ENCODE measurements at places on chromosomes 5 and 9. TPM values are rescaled to one million over a fixed set of nuclear protein-coding genes. Genes with fewer than 3 reads are reported as not detected.

DNA sequence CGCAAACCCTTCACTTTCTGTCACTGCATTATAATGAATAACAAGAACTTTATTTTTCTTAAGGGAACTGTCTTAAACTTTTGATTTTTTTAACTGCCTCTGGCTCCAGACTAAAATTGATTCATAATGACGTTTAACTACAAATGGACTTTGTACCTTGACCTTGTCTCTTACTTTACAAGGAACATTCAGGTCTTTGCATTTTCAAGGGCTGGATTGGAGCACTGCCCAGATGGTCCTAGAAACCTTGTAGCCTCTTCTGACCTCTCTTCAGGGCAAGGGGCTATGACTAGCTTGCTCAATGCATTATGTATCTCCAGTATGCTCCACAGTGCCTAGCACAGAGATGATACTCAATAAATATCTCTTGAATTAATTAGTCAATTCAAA is 612.6 kb upstream of the CLINT1 start:
- no peaks in the 10 kb centered on the region for H3K27me3 ChIP-seq
- no peaks in the 10 kb centered on the region for H3K36me3 ChIP-seq
- DNase-seq: no peak
- no peaks in the 10 kb centered on the region for H3K4me1 ChIP-seq
- no peak overlapping the region for H3K27ac ChIP-seq

The NIPSNAP3A gene
- 28.8 TPM for polyA plus RNA-seq

DNA sequence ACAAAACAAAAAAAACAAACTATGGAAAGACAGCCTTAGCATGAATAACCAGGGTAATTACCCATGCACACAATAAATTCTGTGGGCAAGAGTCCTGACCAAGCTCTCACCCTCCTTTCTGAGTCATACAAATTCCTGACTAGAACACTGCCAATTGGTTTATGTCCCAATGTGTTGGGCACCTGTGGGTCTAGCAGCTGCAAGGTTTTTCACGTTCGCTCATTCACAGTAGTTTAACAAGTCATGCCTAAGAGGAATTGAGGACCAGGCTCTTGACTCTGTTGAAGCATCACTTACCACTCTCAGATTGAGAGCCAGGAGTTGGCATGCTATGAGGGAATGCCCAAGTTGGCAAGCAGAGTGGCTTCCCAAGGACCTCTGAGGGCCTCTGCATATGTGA is 205.5 kb upstream of the SLC24A2 start:
- no peaks in the 10 kb centered on the region for H3K36me3 ChIP-seq
- H3K27ac ChIP-seq: no peak overlapping the region
- H3K27me3 ChIP-seq: no peaks in the 10 kb centered on the region
- peaks cover 14% of the 10 kb centered on the region for H3K4me1 ChIP-seq

- H3K27ac ChIP-seq: no peak overlapping the region
- H3K4me3 ChIP-seq: no peak overlapping the region
- no peaks in the 10 kb centered on the region for H3K4me1 ChIP-seq
- DNase-seq: no peak
- no peaks in the 10 kb centered on the region for H3K27me3 ChIP-seq
These were observed 69.7 kb upstream of the RANBP3L start for GRCh38 chr5:36371366-36371765.

- no peak for DNase-seq
- H3K36me3 ChIP-seq: no peaks in the 10 kb centered on the region
- H3K27me3 ChIP-seq: no peaks in the 10 kb centered on the region
These were observed 267.5 kb downstream of the GABRB2 start for GRCh38 chr5:161278739-161279660.

- H3K27ac ChIP-seq: no peak overlapping the region
- H3K36me3 ChIP-seq: no peaks in the 10 kb centered on the region
- H3K4me3 ChIP-seq: no peak overlapping the region
- H3K4me1 ChIP-seq: no peaks in the 10 kb centered on the region
- no peak for DNase-seq
- no peaks in the 10 kb centered on the region for H3K27me3 ChIP-seq
These were observed 148.9 kb downstream of the FGF18 start for GRCh38 chr5:171568389-171568788.

DNA sequence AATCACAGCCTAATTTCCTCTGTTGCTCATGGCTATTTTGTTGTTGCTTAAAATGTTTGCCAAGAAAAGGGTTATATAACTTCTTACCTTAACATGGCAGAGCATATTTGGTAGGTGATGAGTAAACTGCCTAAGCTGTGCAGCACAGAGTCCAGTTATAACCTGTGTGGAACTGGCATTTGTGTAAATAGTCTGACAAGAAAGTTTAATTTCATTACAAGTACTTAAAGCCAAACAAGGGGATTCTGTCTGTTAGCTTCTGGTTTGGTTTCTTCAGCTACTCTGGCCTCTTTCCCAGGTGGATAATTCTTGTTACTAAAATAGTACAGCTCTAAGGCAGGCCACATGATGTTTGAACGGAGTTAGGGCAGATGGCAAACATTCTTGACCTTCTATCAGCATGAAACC is 72.2 kb downstream of the PTCD2 start:
- H3K4me1 ChIP-seq: no peaks in the 10 kb centered on the region
- H3K27me3 ChIP-seq: no peaks in the 10 kb centered on the region
- no peak for DNase-seq
- H3K4me3 ChIP-seq: no peak overlapping the region
- H3K27ac ChIP-seq: no peak overlapping the region

DNA sequence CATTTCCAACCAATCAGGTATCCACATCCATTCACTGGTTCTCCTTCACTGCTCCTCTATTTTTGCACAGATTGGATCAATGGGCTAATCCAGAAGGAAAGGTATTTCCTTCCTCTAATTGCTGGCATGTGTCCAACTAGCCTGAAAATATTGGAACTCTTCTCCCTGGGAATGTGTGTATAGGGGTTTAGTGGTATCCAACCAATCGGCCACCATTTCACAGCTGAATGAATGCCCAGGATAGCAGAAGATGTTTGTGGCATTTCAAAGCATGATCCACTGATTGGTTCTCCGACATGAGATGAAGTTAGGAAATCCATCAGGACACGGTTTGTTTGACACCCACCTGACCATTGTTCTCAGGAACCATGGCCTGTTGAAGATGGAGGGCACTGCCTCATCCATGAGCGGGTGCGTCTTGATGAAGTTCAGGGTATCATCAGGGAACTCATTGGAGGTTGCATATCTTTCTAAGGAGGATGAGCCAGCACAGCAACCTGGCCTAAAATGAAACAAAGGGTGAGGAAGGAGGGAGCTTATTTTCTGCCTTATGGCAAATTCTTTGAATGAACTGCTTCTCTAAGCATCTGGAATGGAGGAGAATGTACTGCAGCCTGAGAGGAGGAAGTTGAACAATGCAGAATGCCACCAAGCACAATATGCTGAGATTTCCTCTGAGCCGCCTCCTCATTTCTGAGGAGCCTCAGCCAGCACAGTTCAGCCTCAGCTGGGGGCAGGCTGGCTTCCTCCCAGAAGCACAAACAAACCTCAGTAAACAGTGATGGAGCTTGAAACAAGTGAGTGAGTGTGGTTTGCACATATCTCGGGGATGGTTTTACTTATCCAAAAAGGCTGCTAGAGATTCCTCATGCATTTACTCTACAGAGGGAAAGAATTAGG is 94.6 kb downstream of the SEMA6A start:
- no peak for DNase-seq
- no peak overlapping the region for H3K4me3 ChIP-seq
- H3K27me3 ChIP-seq: no peaks in the 10 kb centered on the region
- H3K27ac ChIP-seq: no peak overlapping the region
- no peaks in the 10 kb centered on the region for H3K36me3 ChIP-seq

DNA sequence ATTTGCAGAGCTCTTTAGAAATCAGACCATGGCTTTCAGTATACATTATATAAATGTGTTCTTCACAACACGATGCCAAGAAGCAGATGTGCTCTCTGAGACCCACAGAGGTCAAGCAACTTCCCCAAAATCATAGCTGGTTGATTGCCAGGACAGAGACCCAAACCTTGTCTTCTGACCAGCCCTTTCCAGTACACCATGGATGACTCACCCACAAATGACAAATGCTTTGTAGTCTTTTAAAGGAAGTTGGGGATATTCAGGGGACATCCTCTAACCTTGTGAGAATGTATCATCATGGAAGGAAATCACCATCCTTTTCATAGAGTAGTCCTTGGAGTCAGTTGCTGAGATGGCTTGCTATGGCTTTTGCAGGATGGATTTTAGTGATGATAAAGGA is 30.1 kb downstream of the ZNF462 start:
- DNase-seq: no peak
- H3K27ac ChIP-seq: no peak overlapping the region
- H3K36me3 ChIP-seq: no peaks in the 10 kb centered on the region
- H3K27me3 ChIP-seq: no peaks in the 10 kb centered on the region

DNA sequence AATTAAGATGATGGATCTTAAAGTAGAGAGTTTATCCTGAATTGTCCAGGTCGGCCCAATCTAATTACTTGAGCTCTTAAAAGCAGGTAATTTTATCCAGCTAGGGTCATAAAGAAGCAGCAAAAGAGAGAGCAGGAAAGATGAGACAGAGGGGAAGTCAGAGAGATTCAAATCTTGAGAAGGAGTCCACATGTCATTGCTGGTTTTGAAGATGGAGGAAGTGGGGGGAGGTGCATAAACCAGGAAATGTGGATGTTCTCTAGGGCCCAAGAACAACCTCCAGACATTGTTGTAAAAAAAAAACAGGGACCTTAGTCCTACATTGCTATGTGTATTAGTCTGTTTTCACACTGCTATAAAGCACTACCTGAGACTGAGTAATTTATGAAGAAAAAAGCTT is 66.4 kb downstream of the SLCO4C1 start:
- no peak overlapping the region for H3K27ac ChIP-seq
- H3K36me3 ChIP-seq: no peaks in the 10 kb centered on the region
- H3K27me3 ChIP-seq: no peaks in the 10 kb centered on the region
- no peaks in the 10 kb centered on the region for H3K4me1 ChIP-seq
- no peak for DNase-seq

DNA sequence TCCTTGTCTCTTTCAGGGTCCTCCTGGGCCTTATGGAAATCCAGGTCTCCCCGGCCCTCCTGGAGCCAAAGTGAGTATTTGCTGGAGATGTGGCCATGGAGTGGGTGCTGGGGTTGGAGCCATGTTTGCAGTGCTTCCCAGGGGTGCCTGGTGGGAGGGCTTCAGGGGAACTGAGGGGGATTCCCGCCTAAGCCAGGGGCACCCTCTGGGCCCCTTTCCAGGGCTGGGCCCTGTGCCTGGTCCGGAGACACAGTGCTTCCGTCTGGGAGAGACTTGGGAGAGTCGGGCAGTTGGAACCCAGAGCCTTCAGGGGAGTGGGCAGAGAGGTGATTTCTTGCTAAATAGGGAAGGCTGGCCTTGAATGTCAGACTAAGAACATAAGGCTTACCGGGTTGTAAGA is 27.7 kb downstream of the COL27A1 start:
- no peaks in the 10 kb centered on the region for H3K36me3 ChIP-seq
- H3K27ac ChIP-seq: no peak overlapping the region
- no peaks in the 10 kb centered on the region for H3K4me1 ChIP-seq

The TEK gene
- not detected for polyA plus RNA-seq

The NUTM2F gene
- not detected for polyA plus RNA-seq

The RNF224 gene
- not detected for polyA plus RNA-seq

The LMBRD2 gene
- 3.0 TPM for polyA plus RNA-seq

The PCDHGB3 gene
- polyA plus RNA-seq: not detected

The SLC46A2 gene
- not detected for polyA plus RNA-seq

- H3K27me3 ChIP-seq: no peaks in the 10 kb centered on the region
- no peak overlapping the region for H3K27ac ChIP-seq
- no peak for DNase-seq
- peaks cover 39% of the 10 kb centered on the region for H3K4me1 ChIP-seq
These were observed 2.7 kb downstream of the RGMB start for GRCh38 chr5:98776066-98776705.

DNA sequence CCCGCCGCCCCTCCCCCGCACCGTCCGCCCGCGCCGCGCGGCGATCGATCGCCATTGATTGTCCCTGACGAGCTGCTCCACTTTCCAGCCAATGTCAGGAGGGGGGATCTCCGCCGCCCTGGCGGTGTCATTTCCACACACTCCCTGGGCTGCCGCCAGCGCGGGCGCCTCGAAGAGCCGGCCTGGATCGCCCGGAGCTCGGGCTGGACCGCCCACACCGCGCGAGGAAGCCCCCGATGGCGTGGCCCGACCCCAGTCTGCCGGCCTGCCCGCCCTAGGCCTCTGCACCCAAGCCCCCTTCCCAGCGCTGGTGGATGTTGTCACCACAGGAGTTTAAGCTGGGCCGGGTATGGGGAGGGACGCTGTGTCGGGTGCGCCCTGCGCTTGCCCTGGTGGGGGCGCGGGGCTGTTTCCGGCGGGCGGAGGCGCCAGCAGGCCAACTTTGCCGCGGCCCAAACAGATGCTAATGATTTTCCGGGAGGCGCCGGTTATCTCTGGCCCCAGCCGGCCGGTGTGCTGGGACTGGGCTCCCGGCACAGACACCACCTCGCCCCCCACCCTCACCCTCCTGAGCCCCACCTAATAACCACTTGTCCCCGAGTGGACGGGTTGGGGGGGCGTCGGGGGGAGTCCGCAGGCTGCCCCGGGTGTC is 10.6 kb upstream of the CXXC5 start:
- no peak overlapping the region for H3K4me3 ChIP-seq
- H3K27me3 ChIP-seq: no peaks in the 10 kb centered on the region
- H3K27ac ChIP-seq: no peak overlapping the region
- no peaks in the 10 kb centered on the region for H3K36me3 ChIP-seq
- DNase-seq: peak; percentile 52

- no peak for DNase-seq
- H3K36me3 ChIP-seq: no peaks in the 10 kb centered on the region
- H3K27me3 ChIP-seq: no peaks in the 10 kb centered on the region
- H3K4me3 ChIP-seq: no peak overlapping the region
- no peaks in the 10 kb centered on the region for H3K4me1 ChIP-seq
- no peak overlapping the region for H3K27ac ChIP-seq
These were observed 673.8 kb downstream of the PRELID2 start for GRCh38 chr5:145161391-145161790.

The GRIN1 gene
- not detected for polyA plus RNA-seq

GRCh38 chr5:98714710-98715288 is 58.7 kb upstream of the RGMB start:
- H3K27me3 ChIP-seq: no peaks in the 10 kb centered on the region
- no peaks in the 10 kb centered on the region for H3K36me3 ChIP-seq
- H3K27ac ChIP-seq: no peak overlapping the region
- no peak for DNase-seq
- H3K4me1 ChIP-seq: no peaks in the 10 kb centered on the region
- no peak overlapping the region for H3K4me3 ChIP-seq

GRCh38 chr9:16526380-16526779 is 344.1 kb downstream of the BNC2 start:
- no peak overlapping the region for H3K4me3 ChIP-seq
- no peaks in the 10 kb centered on the region for H3K27me3 ChIP-seq
- no peak overlapping the region for H3K27ac ChIP-seq
- no peak for DNase-seq

The DAB2IP gene
- polyA plus RNA-seq: not detected

The PPP3R2 gene
- not detected for polyA plus RNA-seq

The SPATA31A3 gene
- not detected for polyA plus RNA-seq

- H3K4me3 ChIP-seq: no peak overlapping the region
- no peaks in the 10 kb centered on the region for H3K4me1 ChIP-seq
- DNase-seq: no peak
- no peaks in the 10 kb centered on the region for H3K27me3 ChIP-seq
These were observed 7.4 kb upstream of the ADGRD2 start for GRCh38 chr9:124442826-124443225.
